ENCODE measurements at places on chromosomes 6 and 20. TPM values are rescaled to one million over a fixed set of nuclear protein-coding genes. Genes with fewer than 3 reads are reported as not detected.
A peak's percentile ranks its signal among the peaks of the same experiment; 100 is the strongest.

- DNase-seq: peak; percentile 70
Observed at GRCh38 chr6:117265410-117266256, at the start of gene VGLL2. VGLL2 (plus strand) TSS chr6:117265558; CDS start chr6:117265764, 206 bp downstream.

- DNase-seq: peak; percentile 66
Observed at GRCh38 chr6:14966096-14966905, 279.6 kb upstream of the JARID2 start.

- no peak for DNase-seq
Observed at GRCh38 chr20:49230021-49230420, 10.8 kb downstream of the DDX27 start.

Gene SLC17A9
- total RNA-seq: 19.9 TPM

All from H9 (cell line).